Fibroblast of skin of left quadriceps (primary cell): ENCODE measurements at places on chromosomes 5 and 9.
A peak's percentile ranks its signal among the peaks of the same experiment; 100 is the strongest.

DNA sequence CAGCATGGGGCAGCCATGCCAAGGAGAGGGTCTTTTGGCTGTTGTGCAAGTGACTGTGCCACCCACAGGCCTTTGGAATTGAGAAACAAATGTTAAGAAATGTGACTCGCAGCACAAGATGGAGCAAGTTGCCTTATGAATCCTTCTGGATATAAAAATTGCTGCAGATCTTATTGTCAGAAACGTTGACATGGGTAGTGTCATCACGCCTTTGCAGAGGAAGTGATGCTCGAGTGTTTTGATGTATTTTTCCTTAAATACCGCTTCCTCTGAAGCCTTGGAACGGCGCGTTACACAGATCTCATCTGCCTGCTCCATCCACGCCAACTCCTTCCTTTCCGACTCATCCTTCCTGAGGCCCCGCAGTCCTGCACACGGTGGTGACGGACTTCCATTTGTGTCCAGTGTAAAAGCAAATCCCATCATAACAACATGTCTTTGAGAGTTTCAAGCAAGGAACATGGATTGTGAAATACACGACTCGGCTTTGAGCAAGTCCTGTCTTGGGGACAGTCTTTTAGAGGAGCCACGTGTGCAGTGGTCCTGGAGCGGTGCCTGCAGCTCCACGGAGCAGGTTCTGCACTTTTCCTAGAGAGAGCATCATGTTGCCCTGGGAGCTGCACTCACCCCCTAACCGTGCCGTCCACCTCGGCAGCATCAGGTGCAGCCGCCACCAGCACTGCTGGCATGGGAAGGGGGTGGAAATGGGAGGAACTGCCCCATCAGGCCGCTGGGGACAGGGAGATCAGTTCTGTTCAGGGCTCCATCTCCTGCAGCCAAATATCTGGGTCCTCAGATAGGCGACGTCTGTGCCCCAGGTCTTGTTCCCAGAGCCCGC, 15.1 kb downstream of the ROPN1L start:
- no peak for DNase-seq

DNA sequence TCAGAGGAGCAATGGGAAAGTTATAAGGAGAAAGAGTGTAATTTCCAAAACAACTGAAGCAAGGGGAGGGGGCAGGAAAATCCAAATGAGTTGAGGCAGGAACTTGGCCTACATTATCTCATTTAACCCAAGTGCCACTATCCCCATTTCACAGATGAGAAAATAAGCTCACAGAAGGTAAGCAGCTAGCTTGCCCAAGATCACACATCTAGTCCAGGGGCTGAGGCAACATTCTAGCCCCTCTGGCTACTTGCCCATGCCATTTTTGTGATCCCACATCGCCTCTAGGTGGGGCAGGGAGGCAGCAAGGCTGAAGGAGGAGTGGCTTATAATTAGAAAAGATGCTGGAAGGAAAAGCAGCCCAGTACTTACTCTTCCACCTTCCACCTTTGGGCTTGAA, 2.6 kb upstream of the PSIP1 start:
- DNase-seq, result peak; percentile 11

DNA sequence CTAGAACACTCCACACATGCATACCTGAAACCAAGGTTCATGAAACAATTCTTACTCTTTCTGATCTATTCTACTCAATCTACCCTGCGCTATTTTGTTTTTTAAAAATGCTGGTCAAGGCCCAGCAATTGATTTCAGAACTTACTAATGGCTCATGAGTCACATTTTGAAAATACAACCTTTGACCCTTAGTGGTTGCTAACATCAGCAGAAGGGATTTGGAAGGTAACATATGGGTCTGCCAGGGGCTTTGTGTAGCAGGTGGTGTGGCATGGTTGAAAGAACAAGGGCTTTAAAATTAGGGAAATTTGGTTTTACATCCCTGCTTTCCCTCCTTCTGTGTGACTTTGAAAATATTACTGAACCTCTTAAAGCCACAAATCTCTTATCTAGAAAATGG, 101.4 kb downstream of the ATG10 start:
- DNase-seq, result no peak

DNA sequence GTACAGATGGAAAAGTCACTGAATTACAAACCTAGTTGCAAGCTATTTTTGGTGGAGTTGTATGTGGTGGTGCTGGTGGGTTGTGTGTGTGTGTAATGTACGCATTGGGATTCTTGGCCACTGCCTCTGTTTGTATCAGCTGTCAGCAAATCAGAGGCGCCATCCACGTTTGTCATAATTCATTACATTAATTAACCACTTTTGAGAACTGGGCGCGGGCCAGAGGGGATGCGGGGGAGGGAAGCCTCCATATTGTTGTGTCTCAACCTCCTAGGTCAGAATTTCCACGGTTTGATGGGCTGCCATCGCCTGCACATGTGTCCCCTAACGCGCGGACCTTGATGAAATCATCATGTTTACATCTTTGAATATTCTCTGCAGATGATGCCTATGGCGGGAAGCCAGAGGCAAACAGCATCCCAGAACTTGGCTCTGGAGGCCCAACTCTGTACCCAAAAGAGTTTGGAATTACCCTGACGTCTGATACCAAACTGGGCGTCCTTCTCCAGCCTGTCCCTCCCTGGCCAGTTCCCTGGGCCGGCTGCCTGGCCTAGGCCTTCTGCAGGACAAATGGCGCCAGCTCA, 54.9 kb downstream of the FGF18 start:
- DNase-seq, result peak; percentile 44

- peak; percentile 65 for DNase-seq
Measured at GRCh38 chr5:96481009-96481786, 48.1 kb upstream of the PCSK1 start.

DNA sequence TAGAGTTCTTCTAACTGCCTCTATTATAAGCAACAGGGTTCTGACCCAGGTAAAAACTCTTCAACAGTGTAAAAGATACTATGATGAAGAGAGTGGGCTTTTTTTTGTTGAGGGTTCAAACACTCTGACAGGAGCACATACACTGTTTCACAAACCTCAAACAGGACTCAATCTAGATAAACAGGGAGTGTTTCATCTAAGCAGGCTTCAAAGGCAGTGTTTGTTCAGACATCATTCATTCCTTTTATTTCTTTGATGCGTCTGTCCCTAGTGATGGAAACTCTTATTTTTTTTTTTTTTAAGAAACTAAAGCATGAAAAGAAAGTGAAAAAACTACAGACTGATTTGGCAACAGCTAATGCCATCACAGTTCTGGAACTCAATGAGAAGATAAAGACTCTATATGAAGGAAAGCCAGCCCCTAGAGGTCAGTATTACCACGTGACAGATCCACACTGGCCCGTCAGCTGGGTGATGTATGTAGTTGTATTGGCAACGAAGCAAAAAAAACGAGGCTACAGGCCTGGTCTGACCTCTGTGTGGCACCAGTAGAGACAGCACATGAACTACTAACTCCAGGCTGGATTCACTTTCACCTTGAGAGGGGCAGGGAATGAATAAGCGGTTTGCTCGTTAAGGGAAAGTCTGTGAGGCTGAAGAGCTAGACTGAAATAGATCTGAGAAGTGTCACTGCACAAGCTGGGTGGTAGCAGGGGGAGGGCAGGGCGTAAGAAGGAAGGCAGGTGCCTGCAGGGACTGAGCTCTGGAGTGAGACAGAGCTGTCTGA, 172.2 kb downstream of the CCDC192 start:
- peak; percentile 19 for DNase-seq

- DNase-seq, result peak; percentile 98
Measured at GRCh38 chr5:92552206-92553160, 1028.5 kb downstream of the NR2F1-AS1 start.

GRCh38 chr5:43675357-43675756, 72.4 kb downstream of the NNT start:
- DNase-seq, result no peak

DNA sequence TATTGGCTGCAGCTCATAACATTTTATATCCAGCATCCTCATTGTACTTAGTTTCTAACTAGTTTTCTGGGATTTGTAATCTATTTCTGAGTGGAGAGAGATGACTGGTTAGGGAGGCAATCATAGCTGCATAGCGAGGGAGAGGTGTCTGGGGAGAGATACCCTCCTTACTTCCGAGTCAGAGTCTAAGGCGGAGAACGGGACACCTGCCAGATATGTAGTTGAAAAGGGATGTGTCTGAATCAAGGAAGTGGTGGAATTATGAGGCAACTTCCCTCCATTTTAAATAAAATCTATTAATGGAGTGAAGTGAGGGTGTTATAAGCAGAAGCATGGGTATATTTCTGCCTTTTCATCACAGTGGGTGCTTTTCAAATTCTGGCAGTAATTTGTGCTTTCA, 126.5 kb downstream of the MAST4 start:
- no peak for DNase-seq

- no peak for DNase-seq
Measured at GRCh38 chr9:127979333-127980059, 1.3 kb downstream of the EEIG1 start.

DNA sequence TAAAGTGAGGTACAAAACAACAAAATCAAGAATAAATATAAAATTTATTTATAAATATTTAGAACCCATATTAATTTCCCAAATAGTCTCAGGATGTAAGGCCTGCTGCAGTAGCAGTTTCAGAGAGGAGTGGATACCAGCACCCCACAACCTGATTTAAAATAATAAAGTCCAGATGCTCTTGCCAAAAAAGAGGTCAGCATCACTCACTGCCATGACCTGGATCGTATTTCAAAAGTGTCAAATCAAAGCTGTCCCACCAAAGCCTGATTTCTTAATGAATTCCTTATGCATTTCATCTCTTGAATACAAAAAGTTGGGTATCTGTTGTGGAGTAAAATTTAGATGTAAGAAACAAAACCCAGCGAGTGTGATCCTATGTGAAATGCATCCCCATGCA, 58.0 kb upstream of the ROR2 start:
- DNase-seq, result peak; percentile 27

GRCh38 chr5:39340506-39340905, 23.8 kb downstream of the C9 start:
- DNase-seq, result peak; percentile 16

DNA sequence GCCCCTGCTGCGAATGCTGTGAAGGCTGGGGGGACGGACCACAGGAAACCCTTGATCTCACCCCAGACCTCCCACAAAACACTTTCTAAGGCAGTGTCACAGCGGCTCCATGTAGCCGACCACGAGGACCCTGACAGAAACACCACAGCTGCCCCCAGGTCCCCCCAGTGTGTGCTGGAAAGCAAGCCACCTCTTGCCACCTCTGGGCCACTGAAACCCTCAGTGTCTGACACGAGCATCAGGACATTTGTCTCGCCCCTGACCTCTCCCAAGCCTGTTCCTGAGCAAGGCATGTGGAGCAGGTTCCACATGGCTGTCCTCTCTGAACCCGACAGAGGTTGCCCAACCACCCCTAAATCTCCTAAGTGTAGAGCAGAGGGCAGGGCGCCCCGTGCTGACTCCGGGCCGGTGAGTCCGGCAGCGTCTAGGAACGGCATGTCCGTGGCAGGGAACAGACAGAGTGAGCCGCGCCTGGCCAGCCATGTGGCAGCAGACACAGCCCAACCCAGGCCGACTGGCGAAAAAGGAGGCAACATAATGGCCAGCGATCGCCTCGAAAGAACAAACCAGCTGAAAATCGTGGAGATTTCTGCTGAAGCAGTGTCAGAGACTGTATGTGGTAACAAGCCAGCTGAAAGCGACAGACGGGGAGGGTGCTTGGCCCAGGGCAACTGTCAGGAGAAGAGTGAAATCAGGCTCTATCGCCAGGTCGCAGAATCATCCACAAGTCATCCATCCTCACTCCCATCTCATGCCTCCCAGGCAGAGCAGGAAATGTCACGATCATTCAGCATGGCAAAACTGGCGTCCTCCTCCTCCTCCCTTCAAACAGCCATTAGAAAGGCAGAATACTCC, 84.7 kb downstream of the GOLPH3 start:
- no peak for DNase-seq

GRCh38 chr5:177432839-177433657, 6.6 kb downstream of the GRK6 start:
- no peak for DNase-seq

DNA sequence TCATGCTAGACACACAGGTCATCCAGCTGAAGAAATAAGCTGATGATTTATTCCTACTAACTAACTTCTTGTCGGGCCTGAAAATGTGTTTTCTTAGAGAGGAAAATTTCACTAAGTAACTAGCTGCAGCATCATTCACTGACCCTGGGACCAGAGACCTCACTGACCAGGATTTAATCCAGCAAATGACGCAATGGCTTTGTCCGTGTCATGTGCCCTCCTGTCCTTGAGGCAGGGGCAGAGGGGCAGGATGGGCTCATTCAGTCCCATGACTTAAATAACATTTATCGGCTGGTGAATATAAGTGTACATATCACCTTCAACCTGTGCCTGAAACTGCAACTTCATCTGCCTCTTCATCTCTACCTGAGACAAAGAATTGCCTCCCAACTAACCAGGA, 154.8 kb downstream of the SEMA5A start:
- no peak for DNase-seq
